Stimulated activated CD8-positive, alpha-beta memory T cell treated with anti-CD3 and anti-CD28 coated beads, Interleukin-4, amount 100 ng/mL, for 1 hour (primary cell): ENCODE measurements at places on chromosomes 1 and 21.

- DNase-seq, result no peak
Measured at GRCh38 chr1:209387969-209388329, 195.6 kb upstream of the CAMK1G start.

GRCh38 chr1:225731491-225731890 lies 46.1 kb upstream of the SRP9 start:
- DNase-seq, result no peak

GRCh38 chr1:115479055-115479482 lies 141.0 kb upstream of the NGF start:
- no peak for DNase-seq

GRCh38 chr21:36613059-36613458 lies 85.9 kb upstream of the SIM2 start:
- DNase-seq, result no peak
